Breast epithelium (tissue), 4 donors: ENCODE measurements at places on chromosomes 12 and 14. TPM values are rescaled to one million over a fixed set of nuclear protein-coding genes. Genes with fewer than 3 reads are reported as not detected.

DNA sequence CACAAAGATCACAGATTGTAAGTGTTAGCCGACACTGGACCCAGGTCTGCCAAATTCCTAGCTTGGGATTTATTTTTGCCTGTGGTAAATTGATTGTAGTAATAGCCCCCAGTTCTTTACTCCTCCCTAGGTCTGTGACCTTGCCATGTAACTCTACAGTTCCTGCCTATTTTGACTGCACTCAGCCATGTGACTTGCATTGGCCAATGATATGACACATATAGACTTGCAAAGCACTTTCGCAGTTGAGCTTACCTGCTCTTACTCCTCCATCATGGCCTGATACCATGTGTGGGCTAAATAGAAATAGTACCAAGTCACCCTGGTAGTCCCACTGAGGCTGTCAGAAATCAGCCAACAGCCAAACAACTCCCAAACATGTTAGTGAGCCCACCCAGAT, 240.3 kb downstream of the DUSP6 start:
- DNase-seq = no peak

GRCh38 chr14:79204591-79204990, 1006.7 kb downstream of the DIO2 start:
- DNase-seq = no peak

DNA sequence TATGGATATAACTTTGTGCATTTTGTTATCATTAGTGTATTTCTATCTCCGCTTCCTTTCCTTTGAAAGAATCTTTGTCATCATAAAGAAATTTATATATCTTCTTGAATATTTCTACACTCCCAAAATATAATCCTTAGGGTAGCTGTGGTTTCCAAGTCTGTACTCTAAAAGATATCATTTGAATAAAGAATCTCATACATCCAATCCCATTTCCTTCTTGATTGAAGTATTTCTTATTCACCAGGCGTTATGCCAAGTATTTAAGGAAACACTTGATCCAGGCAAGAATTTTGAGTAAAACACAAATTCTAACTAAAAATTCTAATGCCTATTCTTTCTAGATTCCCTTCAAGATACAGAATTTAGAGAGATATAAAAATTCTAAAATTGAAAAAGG, 821.8 kb downstream of the GALC start:
- no peak for DNase-seq

- no peak for DNase-seq
These were observed 39.7 kb upstream of the FOS start for GRCh38 chr14:75238756-75239455.

DNA sequence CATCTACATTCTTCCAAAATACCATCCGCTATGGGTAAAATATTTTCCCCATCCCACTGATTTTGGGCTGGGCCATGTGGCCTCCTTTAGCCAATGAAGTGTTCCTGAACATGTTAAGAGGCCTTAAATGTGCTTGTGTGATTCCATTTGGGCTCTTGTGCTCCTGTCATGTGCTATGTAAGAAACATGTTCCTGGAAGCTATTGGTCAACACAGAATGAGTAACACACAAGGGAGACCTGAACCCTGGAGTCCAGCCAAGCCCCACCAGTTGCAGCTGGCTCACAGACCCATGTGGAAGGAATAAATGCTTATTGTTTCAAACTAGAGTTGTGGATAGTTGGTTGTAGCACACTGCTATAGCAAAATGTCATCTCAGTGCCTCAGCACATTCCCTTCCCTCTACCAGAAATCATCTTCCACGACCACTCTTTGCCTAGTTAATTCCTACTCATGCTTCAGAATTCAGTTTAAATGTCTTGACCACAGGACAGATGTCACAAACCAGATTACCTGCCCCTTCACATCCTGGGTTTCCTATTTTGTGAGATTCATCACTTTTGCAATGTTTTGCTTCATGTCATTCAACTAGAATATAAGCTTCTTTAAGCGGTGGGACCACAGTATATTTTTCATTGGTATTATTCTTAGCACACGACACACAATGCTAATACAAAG, 217.3 kb upstream of the EEA1 start:
- no peak for DNase-seq

Gene ST8SIA1
- 2.6 TPM for total RNA-seq

Gene SYCP3
- total RNA-seq = not detected

DNA sequence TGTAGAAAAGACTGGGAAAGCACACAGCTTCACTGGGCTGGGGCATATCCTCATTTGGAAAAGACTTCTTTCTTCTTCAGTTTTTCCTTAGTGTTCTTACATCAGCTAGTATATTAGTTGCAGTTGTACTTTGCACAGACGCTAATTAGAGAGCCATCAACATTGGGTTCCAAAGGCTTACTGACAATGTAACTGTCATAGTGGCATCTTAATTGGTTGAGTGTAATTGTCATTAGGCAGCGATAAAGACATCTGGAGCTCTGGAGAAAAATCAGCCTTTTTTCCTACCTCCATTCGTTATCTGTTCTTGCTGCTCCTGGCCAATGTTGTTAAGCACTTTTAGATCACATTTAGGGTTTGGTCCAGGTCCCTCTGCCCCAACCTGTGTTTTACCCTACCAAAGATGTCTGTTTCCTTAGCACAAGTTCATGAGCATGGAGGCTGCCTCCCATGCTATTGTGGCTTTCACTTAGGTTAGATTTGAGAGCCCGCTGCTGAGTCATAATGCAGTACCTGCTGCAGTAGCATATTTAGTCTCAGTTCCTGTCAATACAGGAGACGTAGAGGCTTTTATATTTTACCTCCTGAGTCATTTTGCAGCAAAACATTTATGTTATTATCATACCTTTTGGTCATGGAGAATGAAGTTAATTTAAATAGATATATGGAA, 49.2 kb downstream of the FBXW8 start:
- no peak for DNase-seq

Gene PARP2
- 14.7 TPM for total RNA-seq

GRCh38 chr12:24977711-24978110, 28.8 kb upstream of the BCAT1 start:
- no peak for DNase-seq

Gene MTERF2
- total RNA-seq = 18.0 TPM

DNA sequence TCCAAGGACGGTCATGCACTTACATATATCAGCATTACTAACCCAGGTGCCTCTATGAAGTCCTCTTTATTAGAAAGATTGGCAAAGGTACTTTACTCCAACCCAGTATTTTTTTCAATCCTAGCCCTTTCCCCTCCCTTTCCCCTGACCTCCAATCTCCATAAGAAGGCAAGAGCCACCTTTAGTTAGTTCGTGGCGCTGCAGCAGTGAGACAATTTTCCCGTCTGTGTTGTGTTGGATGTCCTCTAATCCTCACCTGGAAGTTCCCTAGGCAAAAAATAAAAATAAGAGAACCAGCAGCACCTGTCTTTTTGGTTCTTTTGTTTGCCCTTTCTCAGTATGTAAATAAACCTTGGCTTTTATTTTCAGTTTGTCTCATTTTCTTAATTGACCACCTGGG, 439.6 kb upstream of the LRFN5 start:
- no peak for DNase-seq

DNA sequence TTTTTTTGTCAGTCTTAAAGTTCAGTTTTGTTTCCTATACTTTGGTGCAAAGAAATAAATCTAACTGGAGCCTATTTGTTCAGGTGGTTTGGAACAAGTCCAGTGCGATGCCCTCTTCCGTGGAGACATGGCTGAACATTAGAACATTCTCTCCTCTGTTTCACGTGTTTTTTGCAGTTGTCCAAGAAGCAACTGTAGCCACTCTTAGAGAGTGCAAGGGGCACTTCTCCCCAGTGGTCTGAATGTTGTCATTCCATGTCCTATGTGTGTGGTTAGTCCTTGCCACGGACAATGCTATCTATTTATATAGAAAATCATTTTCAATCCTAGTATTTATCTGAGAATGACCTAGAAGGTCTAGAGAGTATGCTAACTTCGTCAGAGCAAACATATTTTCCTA, 1232.5 kb upstream of the SEL1L start:
- DNase-seq = no peak

GRCh38 chr12:121036810-121037326, 2.2 kb downstream of the OASL start:
- no peak for DNase-seq

DNA sequence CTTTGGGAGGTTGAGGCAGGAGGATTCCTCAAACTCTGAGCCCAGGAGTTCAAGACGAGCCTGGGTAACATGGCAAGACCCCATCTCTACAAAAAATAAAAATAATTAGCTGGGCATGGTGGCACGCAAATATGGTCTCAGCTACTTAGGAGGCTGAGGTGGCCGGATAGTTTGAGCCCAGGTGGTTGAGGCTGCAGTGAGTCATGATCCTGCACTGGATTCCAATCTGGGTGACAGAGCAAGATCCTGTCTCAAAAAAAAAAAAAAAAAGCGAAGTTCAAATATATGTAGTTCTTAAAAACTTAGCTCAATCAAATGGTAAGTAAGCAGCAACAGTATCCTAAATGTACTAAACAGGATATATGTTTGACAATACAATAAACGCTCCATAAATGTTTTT, 85.5 kb upstream of the SSTR1 start:
- no peak for DNase-seq

- no peak for DNase-seq
These were observed 76.0 kb downstream of the DENND5B start for GRCh38 chr12:31514912-31515311.

Gene HELB
- 7.2 TPM for total RNA-seq

GRCh38 chr12:52903855-52904508, 894 bp downstream of the KRT8 start:
- peak; percentile 50 for DNase-seq

DNA sequence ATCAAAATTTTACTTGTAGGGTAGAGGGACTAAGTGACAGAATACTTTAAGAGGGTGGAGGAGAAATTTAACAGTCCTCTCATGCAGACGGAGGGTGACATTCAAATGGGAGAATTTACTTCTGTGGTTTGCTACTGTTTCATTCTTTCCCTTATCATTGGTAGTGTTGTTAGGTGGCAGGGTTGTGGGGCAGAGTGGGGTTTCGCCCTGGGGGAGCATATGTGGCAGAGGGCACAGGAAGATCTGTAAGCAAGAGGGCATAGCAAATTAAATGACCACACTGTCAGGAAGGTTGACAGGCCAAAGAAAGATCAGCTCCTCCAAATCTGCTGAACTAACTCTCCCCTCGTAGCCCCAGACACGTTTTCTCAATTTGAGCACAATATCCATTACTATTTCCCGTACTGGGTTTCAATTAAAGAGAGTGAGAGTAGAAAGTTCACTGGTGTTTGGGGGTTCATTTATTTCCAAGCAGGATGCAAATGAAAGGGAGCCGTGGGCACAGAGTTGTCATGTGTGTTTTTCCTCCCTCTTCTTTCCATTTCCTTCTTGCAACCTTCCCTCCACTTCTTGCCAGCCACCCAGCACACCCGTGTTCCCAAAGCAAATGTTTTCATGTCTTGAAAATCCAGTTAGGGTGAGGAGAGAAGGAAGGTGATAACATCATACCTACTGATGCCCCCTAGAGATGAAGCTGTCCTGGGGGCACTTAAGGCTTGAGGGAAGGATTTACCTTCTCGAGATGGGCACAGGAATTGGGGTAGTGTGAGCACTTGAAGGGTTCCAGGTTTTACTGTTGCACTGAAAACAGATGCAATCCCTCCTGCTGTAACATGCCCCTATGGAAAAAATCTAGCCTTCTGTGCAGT, 6.5 kb upstream of the TBX3 start:
- DNase-seq = no peak

GRCh38 chr12:50069539-50069938, 12.1 kb downstream of the ASIC1 start:
- DNase-seq = no peak

Gene PTPRO
- total RNA-seq = 1.3 TPM

Gene CMA1
- 0.66 TPM for total RNA-seq

Gene SERPINA5
- 20.6 TPM for total RNA-seq

- no peak for DNase-seq
These were observed 16.8 kb downstream of the ISCA2 start for GRCh38 chr14:74510223-74510931.

GRCh38 chr12:89225808-89226411, 126.4 kb downstream of the DUSP6 start:
- DNase-seq = peak; percentile 75

DNA sequence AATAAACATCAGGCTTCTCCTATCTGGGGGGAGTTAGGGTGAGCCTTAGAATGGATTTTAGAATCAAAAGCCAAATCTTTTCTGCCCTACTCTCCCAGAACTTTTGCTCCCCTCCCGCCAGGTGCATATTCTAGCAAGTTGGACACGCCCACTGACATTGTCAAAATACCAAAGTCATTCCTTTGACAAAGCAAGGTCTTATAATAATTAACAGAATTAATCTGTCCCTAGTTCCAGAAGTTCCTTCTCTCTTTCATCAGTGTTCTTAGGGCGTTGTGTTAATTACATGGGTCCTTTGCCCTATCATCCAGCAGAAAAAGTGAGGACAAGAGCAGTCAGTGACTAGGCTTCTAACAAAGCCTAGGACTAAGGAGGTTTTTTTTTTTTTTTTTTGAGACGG, 2.4 kb downstream of the PRR13 start:
- DNase-seq = no peak
